T-helper 17 cell (primary cell): ENCODE measurements at places on chromosomes 3 and 15.

GRCh38 chr3:40169983-40170382 is 139.5 kb upstream of the EIF1B start:
- DNase-seq = no peak

- no peak for DNase-seq
Measured at GRCh38 chr3:174441588-174442301, 417.4 kb upstream of the NAALADL2 start.

DNA sequence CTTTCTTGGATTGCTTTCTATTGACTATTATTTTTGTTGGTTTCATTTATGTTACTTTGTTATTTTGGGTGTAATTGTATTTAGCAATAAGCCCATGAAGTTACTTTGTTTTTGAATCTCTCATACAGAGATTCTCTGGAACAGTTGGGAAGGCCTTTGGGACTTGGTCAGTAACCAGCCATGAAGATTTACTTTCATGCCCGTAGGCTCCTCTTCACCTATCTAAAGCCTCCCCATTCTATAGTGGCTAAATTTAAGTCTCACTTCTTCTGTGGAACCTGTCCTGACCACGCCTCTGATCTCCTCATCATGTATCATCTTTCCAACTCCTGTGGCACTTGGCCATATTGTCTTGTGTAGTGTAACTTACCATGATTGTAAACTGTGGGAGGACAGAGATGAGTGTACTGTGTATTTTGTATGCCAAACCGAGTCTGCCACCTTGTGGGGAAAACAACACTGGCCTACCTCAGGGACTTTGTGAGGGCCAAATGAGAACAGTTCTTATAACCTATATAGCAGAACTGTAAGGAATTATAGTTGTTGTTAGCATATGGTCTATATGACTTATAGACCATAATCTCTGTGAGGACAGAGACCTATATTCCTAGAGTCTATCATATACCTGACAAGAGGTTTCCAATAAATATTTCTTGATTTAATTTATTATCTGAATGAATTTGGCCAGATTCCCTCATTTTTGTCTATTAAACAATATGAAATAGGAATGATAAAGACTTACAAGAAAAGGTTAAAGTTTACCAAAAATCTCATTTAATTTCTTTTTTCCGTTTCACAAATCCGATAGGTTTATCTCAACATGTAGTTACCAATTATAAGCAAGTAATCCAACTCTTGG is 75.0 kb downstream of the STARD9 start:
- DNase-seq = peak; percentile 9

DNA sequence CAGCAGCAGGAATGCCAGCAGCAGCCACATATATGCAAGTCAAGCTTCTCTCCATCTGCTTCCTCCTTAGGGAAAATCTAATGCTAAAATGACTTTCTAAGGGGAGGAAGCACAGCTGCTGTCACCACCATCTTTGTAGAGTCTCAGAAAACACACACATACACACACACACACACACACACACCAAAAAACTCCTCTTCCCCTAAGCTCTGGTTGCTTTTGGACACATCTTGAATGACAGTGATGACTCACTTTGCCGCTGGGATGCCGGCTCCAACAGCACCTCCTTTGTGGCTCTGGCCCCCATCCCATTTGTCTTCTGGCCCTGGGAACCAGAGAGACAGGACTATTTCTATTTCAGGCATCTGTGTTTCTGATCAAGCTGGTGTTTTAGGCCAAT is 124.8 kb upstream of the GOLIM4 start:
- DNase-seq = no peak

GRCh38 chr15:81611679-81612078 is 237.7 kb upstream of the TMC3 start:
- no peak for DNase-seq

- DNase-seq = no peak
Measured at GRCh38 chr3:172519740-172520139, 3.5 kb downstream of the TNFSF10 start.

- no peak for DNase-seq
Measured at GRCh38 chr3:155656466-155656865, 88.4 kb downstream of the PLCH1 start.

DNA sequence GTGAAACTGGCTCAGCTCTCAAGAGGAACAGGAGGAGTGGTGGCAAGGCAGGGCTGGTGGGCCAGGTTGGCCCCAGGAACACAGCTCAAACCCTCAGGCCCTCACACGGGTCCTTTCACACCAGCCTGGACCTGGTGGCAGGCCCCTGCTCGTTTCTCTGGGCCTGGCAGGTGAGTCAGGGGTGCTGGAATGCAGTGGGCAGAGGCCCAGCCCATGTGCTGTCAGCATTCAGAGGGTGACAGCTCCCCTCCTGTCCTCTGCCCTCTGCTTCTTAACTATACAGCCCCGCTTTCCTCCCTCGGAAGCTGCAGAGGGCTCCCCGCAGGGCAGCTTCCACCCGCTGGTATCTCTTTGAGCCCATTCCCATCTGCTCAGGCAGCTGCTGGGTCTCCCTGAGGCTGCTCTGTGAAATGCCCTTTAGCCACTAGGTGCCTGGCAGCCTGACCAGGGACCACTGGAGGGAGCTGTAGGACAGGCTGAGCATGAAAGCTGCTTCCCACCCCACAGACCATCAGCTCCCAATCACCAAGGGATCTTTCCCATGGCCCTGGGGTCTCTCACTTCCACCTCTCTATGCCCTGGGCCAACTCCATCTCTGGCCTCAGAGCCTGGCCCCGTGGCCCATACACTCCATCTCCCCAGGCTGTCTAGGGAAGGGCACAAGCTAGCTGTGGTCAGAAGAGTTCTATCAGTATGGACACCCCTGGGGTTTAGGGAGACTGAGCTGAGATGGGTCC is 24.8 kb downstream of the SHF start:
- peak; percentile 43 for DNase-seq

DNA sequence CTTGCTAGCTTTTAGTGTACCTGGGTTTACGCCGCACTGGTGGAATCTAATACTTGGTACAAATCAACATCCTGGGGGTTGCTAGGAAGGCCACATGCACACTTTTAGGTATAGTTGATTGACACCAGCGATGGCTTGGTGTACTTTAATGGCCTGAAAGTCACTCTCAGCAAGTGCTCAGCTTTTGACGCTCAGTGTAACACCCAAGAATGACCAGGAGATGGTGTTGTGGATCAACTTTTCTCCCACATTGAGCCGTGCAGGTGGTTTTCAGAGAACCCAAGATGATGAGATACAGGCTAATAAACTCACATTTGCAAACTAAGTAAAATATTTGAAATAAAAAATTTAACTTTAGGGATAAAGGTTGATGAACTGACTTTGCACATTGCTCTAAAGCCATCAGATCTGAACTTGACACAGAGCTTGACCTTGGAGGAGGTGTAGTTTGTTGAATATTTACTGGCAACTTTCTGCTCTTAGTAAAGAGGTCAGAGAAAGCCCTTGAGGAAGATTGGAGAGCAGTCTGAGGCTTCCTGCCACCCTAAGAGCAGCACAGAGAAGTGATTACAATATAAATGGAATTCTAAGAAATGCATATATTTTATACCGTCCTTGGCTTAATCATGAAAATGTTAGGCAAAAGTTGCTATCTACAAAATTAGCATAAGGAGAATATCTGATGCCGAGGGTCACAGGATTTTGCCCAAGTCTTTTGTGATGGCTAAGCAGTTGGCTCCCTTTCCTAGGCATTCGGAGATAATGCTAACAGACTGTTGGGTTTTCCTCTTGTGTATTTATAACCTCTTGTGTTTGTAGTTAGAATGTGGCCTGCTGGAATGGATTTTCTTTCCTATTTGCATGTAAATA is 143.4 kb upstream of the RASGRP1 start:
- DNase-seq = no peak

DNA sequence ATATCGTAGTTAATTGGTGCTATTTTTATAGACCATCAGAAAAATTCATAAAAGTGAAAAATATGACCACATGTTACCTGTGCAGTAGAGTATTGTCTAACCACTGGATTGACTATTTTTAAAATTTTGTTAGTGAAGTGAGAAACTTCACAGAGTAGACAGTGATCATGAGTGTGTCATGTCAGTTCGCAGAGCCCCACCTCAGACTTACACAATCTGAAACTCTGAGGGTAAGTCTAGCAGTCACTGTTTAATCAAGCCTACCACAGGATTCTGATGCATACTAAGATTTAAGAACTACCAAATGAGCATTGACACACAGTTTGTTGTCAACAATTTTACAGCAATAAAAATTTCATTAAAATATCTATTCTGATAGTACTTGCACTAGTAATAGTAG is 552.9 kb upstream of the SUCLG2 start:
- no peak for DNase-seq

- no peak for DNase-seq
Measured at GRCh38 chr3:42991341-42992315, 12.5 kb downstream of the GASK1A start.

GRCh38 chr3:100063929-100064461 is 50.3 kb downstream of the FILIP1L start:
- DNase-seq = no peak
